ENCODE measurements at places on chromosomes 3 and 15.

DNA sequence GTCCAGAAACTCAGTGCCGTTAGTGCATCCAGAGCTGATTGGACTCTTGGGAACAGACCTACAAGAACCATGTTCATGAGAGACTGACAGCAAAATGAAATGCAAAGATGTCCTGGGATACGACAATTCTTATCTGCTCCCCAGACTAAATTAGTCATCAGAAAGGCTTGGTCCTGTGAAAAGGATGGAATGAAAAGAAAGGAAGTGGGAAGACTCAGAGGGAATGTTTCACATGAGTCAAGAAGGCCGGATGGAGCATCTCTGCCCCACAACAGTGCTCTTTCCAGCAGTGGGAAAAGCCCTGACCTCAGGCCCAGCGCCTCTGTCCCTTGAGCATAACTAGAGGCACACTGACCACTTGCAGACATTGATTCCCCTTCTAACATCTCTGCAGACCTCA lies 39.3 kb upstream of the UACA start:
- DNase-seq, result peak; percentile 86

DNA sequence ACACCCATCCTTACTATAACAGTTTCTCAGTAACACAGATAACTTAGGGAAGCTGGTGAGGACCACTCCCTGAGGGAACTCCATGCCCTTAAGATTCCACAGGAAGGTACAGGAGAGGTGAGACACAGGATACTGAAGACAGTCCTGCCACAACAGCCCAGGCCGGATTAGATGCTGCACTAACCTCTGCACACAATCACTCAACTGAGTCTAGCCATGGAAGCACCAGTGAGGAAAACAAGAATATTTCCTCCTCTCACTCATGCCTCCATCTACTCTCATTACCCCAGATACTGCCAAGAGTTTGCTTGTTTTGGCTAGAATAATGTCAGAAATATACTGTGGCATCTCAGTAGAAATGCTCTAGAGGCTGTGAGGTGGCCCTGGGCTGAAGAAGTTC lies 3.7 kb downstream of the ANO10 start:
- no peak for DNase-seq

DNA sequence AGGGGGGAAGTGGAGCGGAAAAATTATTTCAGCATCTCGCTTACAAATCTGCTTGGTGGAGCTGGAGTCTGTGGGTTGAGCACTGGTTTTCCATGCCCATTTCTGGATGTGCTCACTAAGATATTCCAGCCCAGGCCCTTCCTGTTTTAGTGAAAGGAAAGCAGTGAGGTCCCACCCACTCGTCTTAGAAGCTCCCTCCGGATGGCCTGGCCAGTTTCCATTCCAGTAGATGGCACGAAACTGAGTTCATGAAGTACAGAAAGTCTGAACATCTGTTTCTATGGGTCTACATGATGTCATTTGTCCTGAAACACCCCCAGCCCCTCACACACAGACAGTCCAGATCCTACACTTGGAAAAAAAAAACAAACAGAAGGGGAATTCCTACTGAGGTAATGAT lies 31.9 kb upstream of the THSD4 start:
- no peak for DNase-seq

- DNase-seq, result no peak
Observed at GRCh38 chr3:13497386-13497785, 17.3 kb downstream of the HDAC11 start.

DNA sequence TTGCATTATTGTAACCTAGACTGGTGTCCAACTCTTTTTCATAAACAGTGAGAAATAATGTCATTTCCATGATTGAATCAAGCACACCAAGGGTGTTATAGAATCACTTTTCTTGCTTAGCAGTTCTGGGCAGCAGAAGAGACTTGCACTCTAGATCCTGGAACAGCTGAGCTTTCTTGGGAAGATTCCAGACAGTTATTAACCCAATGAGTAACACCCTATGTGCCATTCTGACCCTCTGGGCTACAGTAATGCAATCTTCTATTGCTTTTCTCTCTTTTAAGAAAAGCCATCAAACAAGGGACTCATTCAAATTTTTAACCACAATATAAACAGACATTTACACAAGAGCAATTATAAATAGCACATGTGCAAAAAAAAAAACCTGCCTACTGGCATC lies 39.3 kb upstream of the USP3 start:
- DNase-seq, result peak; percentile 51

DNA sequence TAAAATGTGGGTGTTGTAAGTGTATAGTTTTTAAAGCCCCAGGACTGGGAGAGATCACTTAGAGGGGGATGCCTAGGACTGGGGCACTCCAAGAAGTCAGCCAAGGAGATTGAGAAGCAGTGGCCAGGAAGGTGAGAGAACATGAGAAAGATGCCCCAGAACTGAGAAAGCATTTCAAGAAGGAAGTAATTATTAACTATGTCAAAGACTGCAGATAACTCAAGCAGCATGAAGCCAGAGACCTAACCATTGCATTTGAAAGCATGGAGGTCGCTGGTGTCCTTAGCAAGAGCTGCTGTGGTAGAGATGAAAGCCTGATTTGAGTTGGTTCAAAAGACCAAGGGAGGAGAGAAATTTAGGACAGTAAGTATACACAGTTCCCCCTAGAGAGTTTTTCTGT lies 30.6 kb upstream of the SLC2A2 start:
- peak; percentile 34 for DNase-seq

Measured in kidney tubule cell (primary cell).